ENCODE measurements at places on chromosomes 13 and 19.
A peak's percentile ranks its signal among the peaks of the same experiment; 100 is the strongest.

GRCh38 chr13:105579821-105580710 lies 955.4 kb downstream of the EFNB2 start:
- no peak for DNase-seq

GRCh38 chr13:107066355-107066754 lies 498.4 kb upstream of the ARGLU1 start:
- DNase-seq, result no peak

GRCh38 chr19:34173193-34173956 lies 1.1 kb downstream of the LSM14A start:
- DNase-seq, result no peak

- DNase-seq, result no peak
Measured at GRCh38 chr13:99282264-99283231, 24.4 kb upstream of the GPR18 start.

GRCh38 chr13:77620138-77620537 lies 77.3 kb upstream of the SLAIN1 start:
- DNase-seq, result no peak

DNA sequence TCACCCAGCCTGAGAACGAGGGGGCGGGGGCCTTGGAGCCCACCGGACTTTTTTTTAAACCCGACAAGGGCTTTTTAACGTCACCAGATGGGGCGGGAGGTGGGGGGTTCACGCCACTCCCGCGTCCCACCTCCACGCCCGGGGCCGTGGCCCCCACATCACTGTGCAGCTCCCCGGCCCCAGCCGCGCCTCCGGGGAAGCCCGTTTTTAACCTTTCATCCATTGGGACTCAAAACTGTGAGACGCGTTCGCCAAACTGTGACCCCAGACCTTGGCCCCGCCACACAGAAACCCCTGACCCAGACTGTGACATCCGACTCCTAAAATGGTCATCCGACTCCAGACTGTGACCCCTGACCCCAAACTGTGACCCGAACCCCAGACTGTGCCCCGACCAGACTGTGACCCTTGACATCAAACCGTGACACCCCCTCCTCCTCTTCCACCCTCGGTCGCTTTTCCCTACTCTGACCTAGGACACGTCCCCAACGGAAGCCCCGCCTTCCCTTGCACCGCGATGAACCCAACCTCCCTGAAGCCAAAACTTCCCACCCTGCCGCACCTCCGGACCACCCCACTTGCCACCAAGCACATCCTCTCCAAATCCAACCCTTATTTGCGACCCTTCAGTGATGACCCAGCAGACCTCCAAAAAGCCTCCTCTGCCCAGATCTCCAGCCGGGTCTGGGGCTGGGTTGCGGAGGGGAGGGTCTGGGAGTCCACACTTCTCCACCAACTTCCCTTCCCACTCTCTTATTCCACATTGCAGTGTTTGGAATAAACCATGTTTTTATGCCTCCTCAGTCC lies 1.5 kb upstream of the GRWD1 start:
- DNase-seq, result no peak

DNA sequence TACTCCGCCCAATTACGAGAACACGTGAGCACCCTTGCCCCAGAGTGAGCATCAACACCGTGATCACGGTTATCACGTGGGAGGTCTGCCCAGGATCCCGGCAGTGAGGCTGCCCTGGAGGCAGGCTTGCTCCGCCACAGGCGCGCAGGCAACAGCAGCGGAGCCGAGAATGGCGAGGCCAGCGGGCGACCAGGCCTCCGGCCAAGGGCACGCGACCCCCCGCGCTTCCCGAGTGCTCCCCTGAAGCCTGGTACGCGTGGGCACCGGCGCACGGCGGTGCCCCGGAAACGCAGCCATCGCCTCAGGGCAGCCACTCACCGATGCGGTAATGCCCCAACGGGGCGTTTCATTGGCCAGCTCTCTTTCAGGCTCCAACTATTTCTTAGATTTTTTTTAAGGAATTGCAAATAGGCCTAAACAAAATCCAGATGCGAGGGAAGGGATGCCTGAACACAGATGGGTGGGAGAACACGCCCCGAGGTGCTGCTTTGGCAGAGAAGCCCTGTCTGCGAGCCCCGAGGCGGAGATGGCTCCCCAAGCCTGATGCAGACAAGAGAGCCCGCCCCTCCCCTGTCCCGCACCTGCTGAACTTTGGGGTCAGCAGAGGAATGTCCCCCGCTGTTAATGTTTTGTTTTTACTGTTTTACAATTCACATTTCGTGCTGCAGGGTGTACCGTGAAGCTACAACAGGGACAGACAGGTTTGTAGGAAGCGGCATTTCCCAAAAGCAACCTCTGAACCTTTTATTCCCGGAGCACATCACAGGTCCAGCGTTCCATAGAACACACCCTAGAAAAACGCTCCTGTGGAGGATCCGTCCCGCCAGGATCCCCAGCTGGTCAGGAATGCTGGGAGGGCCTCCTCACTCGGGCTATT lies 132.7 kb downstream of the ZDHHC20 start:
- DNase-seq, result peak; percentile 44

DNA sequence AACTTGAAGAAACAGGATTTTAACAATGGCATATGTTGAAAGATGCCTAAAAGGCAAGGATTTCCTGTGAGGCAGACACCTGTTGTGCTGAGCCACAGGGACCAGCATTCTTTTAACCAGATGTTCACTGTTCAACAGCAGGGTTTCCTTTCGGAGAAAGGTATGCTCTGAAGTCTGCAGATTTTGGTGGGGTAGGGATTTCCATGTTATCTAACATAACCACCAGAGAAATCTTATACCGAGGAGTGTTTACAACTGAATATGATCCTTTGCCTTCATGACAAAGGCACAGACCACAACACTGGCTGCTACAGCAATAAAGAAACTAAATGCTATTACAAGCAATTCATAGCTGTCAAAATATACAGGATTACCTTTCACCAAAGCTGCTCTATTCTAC lies 48.1 kb downstream of the MPHOSPH8 start:
- no peak for DNase-seq

GRCh38 chr19:47781590-47782262 lies 3.2 kb downstream of the SELENOW start:
- no peak for DNase-seq

GRCh38 chr13:76982061-76982460 lies 9.8 kb upstream of the CLN5 start:
- no peak for DNase-seq

DNA sequence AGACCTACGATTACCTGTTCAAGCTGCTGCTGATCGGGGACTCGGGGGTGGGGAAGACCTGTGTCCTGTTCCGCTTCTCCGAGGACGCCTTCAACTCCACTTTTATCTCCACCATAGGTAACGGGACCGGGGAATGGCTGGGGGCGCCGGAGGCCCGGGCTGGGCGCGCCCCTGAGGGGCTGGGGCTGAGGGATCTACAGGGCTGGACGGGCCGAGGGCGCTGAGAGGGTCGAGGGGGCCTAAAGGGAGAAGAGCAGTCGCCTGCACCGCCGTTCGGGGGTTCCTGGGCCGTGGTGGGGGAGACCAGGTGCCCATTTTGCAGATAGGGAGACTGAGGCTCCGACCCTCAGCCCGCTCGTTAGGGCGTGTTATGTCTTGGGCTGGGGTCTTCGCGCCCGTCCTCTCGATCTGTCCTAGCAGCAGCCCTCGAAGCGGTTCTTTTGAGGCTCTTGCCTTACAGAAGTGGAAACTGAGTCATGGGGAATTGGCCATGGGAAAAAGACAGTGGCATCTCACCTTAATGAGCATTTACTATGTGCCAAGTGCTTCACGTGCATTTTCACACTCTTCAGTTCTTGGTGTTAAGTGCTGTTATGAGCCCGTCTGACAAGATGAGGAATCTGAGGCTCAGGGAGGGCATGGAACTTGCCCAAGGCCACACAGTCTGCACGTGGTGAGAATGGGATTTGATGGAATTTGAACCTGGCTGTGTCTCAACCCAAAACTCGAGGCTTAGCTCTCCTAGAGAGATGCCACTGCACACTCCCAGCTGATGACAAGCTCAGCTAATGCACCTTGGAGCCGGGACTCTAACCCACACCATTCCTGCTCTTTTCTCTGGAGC lies 442 bp downstream of the RAB8A start:
- DNase-seq, result no peak

GRCh38 chr13:112029143-112029542 lies 37.8 kb upstream of the SOX1 start:
- DNase-seq, result no peak

GRCh38 chr19:31149441-31149941 lies 199.7 kb downstream of the TSHZ3 start:
- no peak for DNase-seq

- no peak for DNase-seq
Measured at GRCh38 chr13:48403151-48403631, 9.7 kb downstream of the LPAR6 start.

GRCh38 chr13:89783221-89783755 lies 1564.2 kb upstream of the MIR17HG start:
- DNase-seq, result no peak

- no peak for DNase-seq
Measured at GRCh38 chr19:10896851-10897526, 25.6 kb downstream of the CARM1 start.

GRCh38 chr19:23203841-23204344 lies 46.3 kb downstream of the ZNF724 start:
- DNase-seq, result no peak

- DNase-seq, result no peak
Measured at GRCh38 chr19:18814063-18814462, 17.7 kb upstream of the UPF1 start.

DNA sequence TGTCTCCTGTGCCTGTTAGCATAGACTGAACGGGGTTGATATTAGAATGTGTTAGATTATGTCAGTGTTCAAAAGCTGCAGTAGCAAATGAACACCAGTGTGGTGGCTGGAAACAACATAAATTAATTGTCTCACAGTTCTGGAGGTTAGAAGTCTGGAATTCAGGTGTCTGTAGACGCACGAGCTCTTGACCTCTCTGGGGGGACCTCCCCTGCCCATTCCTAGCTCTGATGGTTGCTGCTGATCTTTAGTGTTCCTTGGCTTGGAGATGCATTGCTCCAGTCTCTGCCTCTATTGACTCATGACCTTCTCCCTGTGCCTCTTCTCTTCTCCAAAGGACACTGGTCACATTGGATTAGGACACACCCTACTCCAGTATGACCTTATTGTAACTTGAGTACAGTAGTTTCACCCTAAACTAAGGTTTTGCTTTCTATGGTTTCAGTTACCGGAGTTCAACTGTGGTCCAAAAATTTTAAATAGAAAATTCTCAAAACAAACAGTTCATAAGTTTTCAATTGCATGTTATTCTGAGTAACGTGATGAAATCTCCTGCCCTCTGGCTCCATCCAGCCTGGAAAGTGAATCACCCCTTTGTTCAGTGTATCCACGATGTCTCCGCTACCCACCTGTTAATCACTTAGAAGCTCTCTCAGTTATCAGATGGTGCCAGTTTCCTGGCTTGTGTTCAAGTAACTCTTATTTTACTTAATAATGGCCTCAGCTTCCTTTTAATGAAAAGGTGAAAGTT lies 273.2 kb downstream of the MYO16 start:
- no peak for DNase-seq

DNA sequence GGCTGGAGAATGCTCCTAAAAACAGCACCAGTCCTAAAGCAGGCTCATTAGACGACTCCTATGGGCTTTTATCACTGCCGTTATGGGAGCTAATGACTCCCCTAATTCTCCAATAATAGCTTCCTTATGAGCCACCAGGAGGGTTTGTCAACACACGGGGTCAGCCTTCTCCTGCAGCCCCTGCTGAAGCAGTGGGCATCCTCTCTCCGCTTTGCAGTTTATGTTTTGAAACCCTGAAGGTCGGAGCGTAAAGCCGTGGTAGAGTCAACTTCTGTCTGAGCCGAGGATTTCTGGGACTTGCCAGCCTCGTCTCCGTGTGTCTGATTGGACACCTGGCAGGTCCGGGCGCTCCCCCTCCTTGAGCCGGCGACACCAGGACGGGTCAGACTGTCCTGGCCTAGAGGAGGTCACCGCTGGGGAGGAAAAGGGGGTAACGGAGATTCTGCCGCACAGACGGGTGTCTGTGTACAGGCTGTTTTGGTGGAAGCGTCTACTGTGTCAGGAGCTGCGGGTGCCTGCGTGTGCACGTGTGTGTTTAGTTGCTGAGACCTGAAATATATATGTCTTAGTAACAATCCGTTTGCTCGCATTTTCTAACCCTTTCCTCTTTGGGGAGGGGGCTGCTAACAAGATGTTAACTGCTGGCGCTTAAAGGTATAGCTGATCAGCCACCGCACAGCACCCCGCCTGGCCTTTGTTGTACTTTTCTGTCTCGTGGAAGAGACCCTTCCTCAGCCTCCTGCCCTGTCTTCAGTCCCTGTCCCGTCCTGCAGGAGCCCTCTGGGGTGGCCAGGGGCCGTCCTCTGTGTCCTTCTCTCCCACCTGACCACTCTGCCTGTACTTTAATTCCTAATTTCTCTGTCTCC lies 1.9 kb downstream of the KDM4B start:
- no peak for DNase-seq

GRCh38 chr19:1079566-1080111 lies 12.7 kb downstream of the ARHGAP45 start:
- DNase-seq, result no peak

DNA sequence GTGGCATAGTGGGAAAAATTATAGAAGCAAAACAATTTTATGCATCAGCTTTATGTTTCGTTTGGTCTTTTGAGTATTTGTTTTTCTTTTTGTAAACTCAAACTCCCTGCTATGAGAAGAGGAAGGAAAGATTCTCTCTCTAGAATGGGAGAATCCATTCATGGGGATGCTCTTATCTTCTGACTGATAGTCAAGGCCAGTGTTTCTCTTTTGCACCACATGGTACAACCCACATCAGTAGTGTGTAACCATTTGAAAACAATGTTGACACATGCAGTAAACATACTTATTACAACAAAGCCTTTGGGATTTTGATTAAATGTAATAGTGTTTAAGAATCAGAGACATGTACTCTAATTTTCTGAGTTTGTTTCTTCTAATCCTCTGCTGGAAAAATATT lies 490.5 kb downstream of the MYO16 start:
- no peak for DNase-seq

- no peak for DNase-seq
Measured at GRCh38 chr19:35063940-35064818, 22.7 kb downstream of the HPN start.

- DNase-seq, result no peak
Measured at GRCh38 chr19:11064831-11065303, 24.4 kb upstream of the LDLR start.

DNA sequence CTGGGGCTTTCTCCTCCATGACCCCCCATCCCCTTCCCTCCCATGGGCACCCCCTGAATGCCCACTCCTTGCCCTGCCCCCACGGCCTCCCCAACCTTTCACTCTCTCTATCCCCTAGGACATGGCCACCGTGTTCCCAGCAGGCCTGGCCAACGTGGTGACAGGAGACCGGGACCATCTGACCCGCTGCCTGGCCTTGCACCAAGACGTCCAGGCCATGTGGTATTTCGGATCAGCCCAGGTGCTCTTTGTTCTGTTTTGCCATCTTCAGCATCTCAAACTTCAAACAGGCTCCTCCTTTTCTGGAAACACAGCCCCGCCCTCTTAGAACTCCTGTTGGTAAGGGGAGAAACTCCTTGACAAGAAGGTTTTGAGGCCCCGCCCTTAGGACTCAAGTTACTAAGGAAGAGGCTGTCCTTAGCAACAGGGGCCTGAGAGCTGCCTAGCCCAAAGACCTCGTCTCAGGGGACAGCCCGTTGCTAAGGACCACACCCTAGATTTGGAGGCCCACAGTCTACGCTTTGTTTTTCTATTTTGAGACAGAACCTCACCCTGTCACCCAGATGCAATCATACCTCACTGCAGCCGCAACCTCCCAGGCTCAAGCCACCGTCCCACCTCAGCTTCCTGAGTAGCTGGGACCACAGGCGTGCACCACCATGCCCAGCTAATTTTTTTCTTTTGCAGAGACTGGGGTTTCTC lies 5.1 kb upstream of the FLT3LG start:
- DNase-seq, result no peak

Measured in AG09319 (cell line).